ENCODE measurements at places on chromosomes 2 and 18.

- no peak for DNase-seq
Observed at GRCh38 chr2:204239411-204240165, 303.0 kb downstream of the ICOS start.

DNA sequence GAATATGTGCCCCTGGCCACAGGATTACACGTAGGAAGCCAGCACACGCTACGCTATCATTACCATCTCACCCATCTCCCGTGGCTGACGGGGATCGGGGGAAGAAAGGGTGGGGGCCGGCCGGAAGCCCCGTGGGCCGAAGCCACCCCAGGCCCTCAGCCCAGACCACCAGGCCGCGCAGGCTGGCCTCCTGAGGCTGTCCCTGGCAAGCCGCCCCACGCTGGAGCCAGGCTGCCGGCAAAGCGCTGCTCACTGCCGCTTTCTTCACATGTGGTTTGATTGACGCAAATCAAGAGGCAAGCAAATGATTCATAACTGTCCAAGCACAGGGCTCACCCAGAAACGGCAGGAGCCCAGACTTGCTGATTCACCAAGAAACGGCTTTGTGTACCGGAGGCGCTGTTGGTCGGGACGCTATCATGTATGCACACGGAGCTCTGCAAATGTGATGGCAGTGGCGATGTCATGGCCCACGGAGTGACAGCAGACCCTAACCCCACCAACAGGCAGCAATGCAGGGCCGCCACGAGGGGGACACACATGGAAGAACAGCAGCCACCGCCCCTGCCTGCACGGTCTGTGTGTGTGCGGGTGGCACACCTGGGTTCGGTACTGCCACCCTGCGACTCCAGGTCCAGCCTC, 125.7 kb downstream of the HDAC4 start:
- DNase-seq = no peak

- no peak for DNase-seq
Observed at GRCh38 chr2:96359310-96359709, 23.7 kb downstream of the NCAPH start.

- no peak for DNase-seq
Observed at GRCh38 chr2:184210329-184210728, 388.0 kb upstream of the ZNF804A start.

GRCh38 chr2:159226059-159226461, 60.4 kb downstream of the WDSUB1 start:
- peak; percentile 6 for DNase-seq

DNA sequence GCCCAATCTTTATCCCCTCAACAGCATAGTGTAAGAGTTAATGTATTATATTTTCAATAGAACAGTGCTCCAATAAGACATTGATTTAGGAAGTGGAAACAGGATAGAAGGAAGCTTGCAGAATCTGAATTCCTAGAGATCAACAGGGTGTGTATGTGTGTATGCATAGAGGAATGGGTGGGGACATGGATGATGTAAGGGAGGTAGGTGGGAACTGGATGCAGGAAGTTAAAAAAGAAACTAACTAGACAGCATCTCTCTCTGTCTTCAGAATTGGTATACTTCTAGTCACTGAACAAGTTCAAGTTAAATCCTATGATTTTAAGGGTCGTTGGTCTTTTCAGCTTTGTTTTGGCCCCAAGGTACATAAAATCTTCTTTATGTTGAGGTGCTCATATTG, 196.6 kb downstream of the PMAIP1 start:
- no peak for DNase-seq

DNA sequence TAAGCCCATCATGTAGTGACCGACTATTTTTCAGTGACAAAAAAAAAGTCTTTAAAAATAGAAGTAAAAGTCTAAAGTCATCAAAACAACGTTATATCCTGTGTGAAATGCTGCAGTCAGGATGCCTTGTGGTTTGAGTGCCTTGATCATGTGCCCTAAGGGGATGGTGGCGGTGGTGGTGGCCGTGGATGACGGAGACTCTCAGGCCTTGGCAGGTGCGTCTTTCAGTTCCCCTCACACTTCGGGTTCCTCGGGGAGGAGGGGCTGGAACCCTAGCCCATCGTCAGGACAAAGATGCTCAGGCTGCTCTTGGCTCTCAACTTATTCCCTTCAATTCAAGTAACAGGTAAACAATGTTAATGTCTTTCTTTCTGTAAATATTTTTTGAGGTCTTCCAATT, at the start of gene CD28:
CD28 (plus strand) TSS at position 237 of the 400 bp plus-strand sequence; CDS start at position 295, 58 bp downstream.
- DNase-seq = no peak

- DNase-seq = no peak
Observed at GRCh38 chr2:205245652-205246051, 436.6 kb upstream of the NRP2 start.

- DNase-seq = no peak
Observed at GRCh38 chr2:29039718-29040480, 34.4 kb downstream of the PCARE start.

GRCh38 chr18:34627137-34627920, 82.8 kb upstream of the DTNA start:
- DNase-seq = no peak

DNA sequence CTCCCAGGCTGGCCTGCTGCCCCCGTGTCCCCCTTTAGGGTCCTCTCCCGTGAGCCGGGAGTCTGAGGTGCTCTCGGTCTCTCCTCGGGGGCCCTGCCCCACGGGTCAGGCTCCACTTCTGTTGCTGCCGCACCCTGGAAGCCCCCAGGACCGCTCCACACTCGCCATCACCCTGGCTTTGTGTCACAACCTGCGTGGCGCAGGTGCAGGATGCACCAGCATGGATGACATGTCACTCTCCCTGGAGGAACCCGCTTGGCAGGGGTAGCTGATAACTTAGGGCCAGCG, 10.8 kb upstream of the ARHGEF4 start:
- DNase-seq = no peak

DNA sequence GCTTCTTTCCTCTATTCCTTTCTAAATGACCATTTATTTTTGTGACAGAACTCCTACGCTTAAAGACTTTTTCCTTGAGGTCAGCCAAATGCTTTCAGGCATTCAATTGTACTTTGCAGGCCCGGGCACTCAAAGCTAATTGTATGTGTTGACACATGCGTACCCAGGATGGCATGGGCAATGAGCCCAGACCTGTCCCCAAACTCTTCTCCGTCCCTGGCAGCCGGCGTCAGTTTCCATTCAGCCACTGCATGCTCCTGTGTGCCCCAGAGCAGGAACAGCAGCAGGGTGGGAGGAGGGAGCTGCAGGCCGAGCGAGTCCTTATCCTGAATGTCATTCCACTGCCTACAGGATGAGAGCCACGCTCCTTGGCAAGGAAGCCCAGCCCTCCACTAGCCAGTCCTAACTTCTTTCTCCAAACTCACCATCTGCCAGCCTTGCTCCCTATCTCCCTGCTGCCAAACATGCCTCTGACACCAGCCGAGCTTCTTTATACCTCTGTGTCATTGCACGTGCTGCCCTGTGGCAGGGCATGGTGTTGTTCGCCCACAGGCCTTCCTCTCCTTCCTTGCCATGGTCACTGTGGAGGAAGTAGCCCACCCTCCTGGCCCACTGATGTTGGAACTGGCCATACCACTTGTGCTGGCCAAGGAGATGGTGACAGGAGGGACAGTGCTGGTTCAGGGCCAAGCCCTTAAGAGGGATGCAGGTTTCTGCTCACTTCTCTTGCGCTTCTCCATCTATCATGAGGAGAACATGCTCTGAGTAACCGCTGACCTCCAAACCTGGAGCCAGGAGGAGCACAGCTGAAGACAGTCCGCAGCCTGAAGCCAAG, 116.9 kb upstream of the FHL2 start:
- DNase-seq = no peak

GRCh38 chr2:149125031-149125725, 86.7 kb downstream of the LYPD6B start:
- peak; percentile 11 for DNase-seq

DNA sequence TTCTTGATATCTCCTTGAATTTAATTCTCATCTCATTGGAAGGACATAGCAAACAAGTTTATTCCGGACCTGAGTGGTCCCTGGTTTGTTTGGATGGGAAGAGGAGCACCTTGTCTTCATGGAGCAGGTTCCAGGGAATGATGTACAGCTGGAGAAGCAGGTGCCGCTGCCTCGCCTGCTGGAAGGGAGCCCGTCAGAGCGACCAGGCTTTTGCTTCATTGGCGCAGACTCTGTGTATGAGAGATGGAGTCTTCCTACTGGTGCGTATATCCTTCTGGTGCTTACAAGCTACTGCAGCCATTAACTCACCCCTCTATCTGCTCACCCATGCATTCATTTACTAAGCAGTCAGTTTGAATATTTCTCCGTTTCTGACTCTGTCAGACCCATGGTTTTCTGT, 11.6 kb upstream of the ALLC start:
- DNase-seq = no peak

DNA sequence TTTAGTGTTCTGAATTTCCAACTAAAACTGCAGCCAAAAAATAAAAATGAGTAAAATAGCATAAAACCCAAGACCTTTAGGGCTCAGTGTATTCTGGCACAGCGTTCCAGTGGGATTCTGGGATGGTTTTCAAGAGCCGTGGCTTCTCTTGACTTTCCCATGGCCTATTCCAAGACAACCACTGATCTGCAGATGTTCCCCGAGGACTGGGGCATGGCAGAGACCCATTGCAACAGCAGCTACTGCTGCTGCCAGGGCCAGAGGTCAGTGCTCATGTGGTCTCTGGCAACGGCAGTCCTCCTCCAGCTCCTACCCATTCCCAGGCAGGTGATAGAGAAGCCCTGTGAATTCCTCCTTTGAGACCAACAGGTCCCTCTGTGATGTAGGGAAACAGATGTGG, 26.8 kb downstream of the TNP1 start:
- DNase-seq = no peak

- no peak for DNase-seq
Observed at GRCh38 chr18:6207116-6207515, 207.6 kb downstream of the L3MBTL4 start.

GRCh38 chr2:226911932-226912331, 76.1 kb downstream of the RHBDD1 start:
- DNase-seq = no peak

DNA sequence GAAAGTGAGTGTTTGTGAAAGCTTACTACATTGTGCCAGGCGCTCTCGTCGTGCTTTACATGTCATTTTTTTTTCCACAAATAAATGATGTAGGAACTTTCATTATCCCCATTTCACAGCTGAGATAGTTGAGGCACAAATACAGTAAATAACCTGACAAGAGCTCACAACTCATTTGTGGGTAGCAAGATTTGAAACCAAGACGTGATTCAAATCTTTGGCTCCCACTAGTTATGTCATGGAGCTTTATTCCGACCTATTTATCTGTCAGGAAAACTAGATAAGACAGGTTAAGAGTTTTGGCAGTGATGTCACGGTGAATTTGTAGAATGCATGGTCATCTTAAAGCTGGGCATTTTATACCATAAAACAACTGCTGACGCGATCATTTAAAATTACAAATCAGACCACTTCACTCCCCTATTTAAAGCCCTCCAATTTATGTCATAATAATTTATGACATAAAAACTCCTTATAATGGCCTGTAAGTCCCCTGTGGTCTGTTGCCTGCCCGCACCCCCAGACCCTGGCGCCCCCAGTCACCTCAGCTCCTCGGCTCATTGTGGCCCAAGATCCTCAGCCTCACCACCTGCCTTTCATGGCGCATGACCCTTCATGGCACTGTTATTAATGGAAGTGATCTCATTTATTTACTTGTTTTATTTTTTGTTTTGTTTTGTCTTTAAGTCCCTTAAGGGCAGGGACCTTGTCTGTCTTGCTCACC, 678 bp upstream of the ZNF24 start:
- DNase-seq = no peak

Measured in NCI-H1436 (cell line).